Posterior vena cava (tissue), 2 donors: ENCODE measurements at places on chromosomes 13 and 19. TPM values are rescaled to one million over a fixed set of nuclear protein-coding genes. Genes with fewer than 3 reads are reported as not detected.

The OR4F17 gene
- not detected for total RNA-seq

- no peak for DNase-seq
These were observed 286.6 kb downstream of the PCDH20 start for GRCh38 chr13:61128850-61129645.

- DNase-seq = no peak
These were observed 24.7 kb downstream of the OLFM2 start for GRCh38 chr19:9911524-9912185.

GRCh38 chr13:21304256-21304655 is 127.8 kb downstream of the MRPL57 start:
- DNase-seq = no peak

The FAM32A gene
- 46.4 TPM for total RNA-seq

DNA sequence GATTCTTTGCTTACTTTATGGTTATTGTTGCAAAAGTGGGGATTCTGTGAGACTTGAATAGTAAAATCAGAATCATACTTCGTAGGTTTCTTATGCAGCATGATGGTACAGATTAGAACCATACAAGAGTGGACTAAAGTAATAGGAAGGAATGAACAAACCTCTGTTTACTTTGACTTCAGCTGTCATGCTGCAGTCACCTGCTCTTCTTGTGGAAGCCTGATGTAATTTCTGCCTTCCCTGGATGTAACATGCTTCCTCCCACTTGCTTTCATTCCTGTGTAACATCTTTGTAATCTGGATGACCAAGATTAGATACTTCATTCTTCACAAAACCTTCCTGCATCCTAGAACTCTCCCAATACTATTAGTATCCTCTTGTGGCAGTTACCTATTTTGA is 235.0 kb downstream of the PCCA start:
- no peak for DNase-seq

The YJEFN3 gene
- total RNA-seq = 3.7 TPM

DNA sequence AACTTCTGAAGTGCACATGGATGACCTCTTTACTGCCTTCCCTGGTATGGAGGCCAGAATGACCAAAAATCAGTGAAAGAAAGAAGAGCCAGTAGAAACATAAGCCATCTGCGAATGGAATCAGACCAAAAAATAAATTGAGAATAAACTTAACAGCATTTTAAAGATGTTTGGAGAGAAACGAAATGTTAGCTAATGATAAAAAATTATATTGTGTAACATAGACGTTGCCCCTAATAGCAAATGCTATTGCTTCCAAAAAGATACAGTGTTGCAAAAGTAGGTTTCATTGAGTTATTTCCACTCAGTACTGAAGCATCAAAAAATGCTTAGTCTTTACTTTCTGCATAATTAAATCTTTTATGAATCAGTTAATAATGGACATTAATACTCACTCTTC is 371.7 kb downstream of the LIG4 start:
- DNase-seq = no peak

The ATP8B3 gene
- total RNA-seq = 2.0 TPM
